ENCODE measurements at places on chromosomes 1 and 21.

- DNase-seq = peak; percentile 18
These were observed 47.8 kb downstream of the CHML start for GRCh38 chr1:241592273-241592958.

DNA sequence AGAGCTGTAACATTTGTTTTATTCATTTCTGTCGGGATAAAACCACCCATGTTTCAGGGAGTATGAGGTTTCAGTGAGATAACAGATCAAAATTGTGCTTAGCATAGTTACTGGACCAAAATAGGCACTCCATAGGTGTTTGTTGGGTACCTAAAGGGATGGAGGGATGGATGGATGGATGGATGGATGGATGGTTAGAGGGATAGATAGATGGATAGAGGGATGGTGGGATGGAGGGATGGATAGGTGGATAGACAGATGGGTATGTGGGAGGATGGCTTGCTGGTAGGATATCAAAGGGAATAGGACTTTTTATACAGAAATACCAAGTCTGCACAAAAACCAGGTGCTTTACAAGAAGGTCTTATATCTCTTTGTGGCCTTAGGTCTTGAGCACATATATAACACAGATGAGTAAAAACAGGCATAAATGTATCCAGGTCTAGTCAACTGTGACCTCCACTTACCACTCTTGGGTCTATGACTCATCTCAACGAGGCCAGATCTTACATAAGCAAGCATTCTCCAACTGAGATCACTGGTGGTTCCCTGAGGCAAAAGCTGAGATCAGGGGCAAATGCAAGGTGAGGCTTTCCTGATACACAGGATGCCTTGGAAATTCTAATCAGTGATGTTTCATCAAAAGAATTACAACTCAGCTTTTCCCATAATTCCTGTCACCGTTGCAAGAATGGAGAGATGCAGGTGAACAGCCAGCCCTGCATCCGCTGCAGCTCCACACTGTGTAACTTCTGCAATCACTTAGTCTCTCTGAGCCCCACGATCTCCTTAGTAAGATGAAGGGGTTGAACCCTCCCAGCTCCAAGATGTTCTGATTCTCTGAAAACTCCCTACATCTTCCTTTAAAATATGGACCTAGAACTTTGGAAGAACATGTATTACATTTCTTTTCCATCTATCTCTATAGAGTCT is 32.0 kb downstream of the PTAFR start:
- DNase-seq = peak; percentile 79

- DNase-seq = no peak
These were observed at the start of gene AGPAT3 for GRCh38 chr21:43864962-43865539. Gene AGPAT3, plus strand, starts transcription at chr21:43865223. Its CDS starts 94,459 bp downstream, at chr21:43959682.

GRCh38 chr1:204927673-204928641 is 57.3 kb downstream of the NFASC start:
- DNase-seq = no peak

DNA sequence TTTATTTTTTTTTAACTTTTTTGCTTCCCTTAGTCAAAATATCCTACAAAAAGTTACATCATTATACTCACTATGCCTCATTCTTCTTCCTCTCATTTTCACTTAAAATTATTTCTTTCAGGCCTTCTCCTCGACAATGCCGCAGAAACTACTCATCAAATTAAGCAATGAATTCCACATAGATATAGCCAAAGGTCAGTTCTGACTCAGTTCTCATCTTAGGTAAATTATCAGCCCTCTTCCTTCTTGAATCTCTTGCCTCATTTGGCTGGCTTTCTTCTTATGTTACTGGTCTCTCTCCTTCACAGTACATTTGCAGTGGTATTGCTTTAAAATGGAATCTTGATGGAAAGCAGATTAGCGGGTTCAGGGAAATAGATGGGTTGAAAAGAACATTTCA is 260.7 kb upstream of the BRINP3 start:
- peak; percentile 35 for DNase-seq

GRCh38 chr1:81174811-81175476 is 625.8 kb upstream of the ADGRL2 start:
- DNase-seq = peak; percentile 40

DNA sequence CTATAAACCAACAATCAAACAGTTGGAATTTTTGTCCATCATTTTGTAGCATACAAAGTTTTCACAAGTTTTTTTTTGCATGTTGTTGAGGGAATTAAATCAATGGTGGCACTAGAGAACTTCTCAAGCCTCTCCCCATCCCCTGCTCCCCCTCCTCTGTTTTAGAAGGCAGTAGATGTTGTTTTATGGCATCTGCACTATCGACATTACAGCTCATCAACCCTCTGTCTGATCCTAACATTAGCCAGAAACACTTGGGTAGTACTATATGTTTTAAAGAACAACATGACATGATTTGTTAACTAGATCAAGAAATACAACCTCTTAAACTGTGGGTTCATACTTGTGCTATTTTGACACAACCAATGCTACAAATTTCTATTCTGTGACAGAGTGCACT is 306.5 kb upstream of the NR5A2 start:
- no peak for DNase-seq

DNA sequence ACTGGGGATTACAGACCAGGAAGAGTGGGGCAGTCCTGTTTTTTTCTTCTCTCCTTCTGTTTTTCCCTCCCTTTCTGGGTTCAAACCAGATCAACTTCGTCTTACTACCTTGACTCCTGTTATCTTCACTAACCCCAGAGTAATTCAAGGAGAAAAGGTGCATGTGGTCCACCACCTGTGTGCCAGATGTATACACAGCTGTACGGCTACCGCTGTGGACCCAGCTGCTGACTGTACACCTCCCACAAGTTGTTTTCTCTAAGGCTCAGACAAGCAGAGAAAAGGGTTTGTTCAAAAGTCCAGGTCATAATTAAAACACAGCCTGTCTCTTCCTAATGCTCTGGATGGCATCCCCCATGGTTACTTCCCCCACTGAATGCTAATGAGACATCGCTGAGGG is 102.1 kb downstream of the LMX1A start:
- no peak for DNase-seq

GRCh38 chr1:91450260-91450659 is 45.6 kb upstream of the HFM1 start:
- peak; percentile 16 for DNase-seq

GRCh38 chr1:29896300-29896699 is 660.0 kb downstream of the PTPRU start:
- DNase-seq = no peak

DNA sequence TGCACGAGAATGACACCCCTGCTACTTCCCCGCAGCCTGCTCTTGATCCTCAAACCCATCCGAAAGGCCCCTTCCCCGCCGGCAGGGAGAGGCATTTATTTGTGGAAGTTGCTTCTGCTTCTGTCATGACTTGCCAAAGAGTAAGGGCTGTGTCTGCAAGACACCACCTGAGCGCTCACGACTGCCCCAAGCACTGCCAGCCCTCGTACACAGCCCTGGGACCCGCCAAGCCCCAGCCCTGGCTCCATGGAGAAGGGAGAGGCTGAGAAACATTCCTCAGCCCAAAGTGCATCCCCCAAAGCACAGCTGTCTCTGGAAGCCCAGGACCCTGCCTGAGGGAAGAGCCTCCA is 6.3 kb upstream of the TPRG1L start:
- no peak for DNase-seq

GRCh38 chr1:84701376-84701775 is 11.1 kb upstream of the SSX2IP start:
- peak; percentile 35 for DNase-seq

DNA sequence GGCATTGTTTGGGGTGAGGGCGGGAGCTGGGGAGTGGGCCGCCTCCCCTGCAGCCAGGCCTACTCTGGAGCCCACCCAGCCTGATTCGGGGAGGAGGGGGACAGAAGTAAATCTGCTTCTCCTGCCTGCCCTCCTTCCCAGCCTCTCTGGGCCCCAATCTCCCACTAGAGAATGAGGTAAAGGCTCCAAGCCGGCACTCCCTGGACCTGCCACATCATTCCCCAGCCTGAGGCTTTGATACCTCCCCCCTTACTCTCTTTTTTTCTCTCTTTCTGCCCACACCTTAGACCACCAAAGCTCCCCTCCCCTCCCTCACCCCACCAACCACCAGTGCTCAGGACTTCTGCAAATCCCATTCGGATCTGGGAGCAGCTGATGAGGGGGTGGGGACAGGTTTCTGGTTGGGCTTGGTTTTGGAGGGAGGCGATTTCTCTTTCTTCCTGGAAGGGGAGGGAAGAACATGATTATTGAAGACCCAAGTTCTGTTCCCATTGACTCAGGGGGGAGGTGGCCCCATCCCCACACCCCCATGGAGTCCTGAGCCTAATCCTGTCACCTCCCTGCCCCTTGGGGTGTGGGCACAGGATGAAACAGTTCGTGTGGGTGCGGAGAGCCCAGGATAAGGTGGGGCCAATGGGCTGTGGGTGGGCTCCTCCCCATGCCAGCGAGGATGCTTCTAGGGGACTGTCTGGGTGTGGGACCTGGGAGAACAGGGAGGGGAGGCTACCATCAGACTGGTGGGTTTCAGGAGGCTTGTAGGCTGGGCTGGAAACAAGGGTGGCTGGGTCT is 1.3 kb downstream of the MAP7D1 start:
- peak; percentile 60 for DNase-seq

GRCh38 chr1:207017615-207018559 is 14.7 kb downstream of the C1orf116 start:
- DNase-seq = no peak

DNA sequence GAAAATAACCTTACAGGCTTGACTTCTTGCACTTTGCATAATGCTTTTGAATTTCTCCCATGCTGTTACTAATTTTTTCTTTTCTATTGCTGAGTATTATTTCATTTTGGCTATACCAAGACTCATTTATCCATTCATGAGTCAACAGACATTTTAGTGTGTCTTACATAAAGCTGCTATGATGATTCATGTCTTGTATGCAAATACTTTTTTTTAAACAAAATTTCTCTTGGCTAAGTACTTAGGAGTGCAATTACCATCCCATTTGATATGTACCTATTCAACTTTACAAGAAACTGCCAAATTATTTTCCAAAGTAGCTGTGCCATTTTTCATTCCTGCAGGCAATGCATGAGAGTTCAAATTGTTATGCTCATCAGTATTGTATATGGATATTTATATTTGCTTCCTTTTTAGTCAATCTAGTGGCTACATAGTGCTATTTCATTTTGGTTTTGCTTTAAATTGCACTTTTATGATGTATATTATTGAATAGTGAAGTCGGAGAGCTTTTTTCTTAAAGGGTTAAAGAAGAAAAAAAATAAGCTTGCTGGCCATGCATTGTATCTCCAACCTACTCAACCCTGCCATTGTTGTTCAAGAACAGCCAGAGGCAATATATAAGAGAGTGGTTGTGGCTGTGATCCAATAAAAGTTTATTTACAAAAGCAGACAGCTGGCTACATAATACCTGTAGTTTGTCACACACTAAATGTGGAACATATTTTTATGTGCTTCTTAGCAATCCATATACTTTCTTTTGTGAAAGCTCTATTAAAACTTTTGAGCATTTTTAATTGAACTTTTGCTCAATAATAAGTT is 862.8 kb downstream of the KCNT2 start:
- DNase-seq = no peak

DNA sequence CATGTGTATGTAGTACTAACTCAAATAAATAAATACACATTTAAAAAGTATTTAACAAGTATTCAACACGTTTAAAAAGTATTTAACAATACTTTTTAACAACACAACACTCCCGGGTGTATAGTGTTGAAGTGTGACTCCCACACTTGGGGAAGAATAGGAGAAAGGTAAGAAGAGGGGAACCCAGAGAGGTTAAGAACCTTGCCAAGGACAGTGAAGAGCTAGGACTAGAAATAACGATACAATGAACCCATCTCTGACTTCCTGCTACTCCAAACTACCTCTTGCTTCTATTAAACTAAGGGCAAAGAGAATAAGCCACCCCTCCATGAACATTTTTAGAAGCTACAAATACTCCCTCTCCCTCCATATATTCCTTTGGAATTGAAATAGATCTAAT is 1.7 kb upstream of the GFI1 start:
- DNase-seq = no peak

- DNase-seq = no peak
These were observed 49.8 kb downstream of the CDK18 start for GRCh38 chr1:205554026-205554811.

GRCh38 chr1:235721982-235722381 is 72.4 kb upstream of the GNG4 start:
- DNase-seq = no peak

GRCh38 chr1:32989160-32990050 is 24.8 kb upstream of the RNF19B start:
- DNase-seq = peak; percentile 99
